ELR (cell line): ENCODE measurements at places on chromosomes 4 and X.

GRCh38 chr4:38914854-38915253 lies 47.2 kb downstream of the FAM114A1 start:
- no peak for DNase-seq

DNA sequence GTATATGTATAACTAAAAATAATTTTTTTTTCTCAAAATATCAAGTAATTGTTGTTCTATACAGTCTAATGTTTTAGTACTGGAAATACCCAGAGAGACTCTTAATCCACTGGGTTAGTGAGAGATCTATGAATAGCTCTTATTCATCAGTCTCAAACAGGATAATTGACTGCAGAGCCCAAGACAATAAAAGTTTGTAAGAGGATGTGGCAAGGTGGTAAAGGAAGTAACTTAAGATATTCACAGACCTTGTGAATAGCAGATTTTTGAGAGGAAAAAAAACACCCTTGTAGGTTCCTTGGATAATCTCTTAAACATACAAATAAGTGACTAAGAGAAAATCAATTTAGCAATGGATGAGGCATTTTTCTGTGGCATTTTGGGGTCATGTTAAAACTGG lies 210.9 kb upstream of the FAM241A start:
- peak; percentile 40 for DNase-seq

- no peak for DNase-seq
These were observed 1331.5 kb upstream of the PABPC4L start for GRCh38 chr4:135533053-135533452.

DNA sequence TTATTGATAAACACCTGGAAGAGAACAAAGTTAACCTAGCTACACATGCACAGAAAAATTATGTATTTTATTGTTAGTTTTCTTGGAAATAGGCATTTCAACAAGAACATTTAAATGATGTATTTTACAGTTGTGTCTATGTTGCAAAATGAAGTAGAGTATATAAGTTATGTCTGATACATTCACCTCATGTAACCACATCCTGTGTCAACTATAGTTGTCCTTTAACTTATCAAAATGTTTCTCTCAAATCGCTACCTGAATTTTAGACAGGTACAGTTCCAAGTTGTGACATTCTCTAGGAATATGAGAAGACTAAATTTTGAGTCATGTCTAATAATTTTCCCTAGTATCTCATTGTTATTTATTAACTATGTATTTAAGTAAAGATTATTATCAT lies 27.2 kb upstream of the TNIP3 start:
- DNase-seq, result no peak

GRCh38 chrX:150649096-150649870 lies 43.9 kb upstream of the MTMR1 start:
- DNase-seq, result peak; percentile 1

GRCh38 chrX:80266979-80267378 lies 153.3 kb upstream of the TENT5D start:
- no peak for DNase-seq

DNA sequence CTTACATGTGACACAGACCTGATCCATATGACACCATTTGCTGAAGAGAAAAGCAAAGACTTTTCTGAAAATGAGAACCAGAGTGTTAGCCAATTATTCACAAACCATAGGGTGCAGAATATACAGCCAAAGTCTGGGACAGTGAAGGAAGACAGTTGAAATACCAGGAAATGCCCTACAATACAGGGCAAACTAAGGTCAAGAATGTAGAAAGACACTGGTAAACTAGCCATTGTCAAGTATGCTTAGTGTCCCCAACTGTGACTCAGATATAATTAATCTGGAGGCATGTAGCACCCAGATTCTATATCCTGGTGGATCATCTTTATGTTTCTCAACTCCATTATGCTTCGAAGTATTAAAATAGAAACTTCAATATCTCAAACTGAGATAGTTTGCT lies 200.9 kb upstream of the FSTL5 start:
- no peak for DNase-seq

DNA sequence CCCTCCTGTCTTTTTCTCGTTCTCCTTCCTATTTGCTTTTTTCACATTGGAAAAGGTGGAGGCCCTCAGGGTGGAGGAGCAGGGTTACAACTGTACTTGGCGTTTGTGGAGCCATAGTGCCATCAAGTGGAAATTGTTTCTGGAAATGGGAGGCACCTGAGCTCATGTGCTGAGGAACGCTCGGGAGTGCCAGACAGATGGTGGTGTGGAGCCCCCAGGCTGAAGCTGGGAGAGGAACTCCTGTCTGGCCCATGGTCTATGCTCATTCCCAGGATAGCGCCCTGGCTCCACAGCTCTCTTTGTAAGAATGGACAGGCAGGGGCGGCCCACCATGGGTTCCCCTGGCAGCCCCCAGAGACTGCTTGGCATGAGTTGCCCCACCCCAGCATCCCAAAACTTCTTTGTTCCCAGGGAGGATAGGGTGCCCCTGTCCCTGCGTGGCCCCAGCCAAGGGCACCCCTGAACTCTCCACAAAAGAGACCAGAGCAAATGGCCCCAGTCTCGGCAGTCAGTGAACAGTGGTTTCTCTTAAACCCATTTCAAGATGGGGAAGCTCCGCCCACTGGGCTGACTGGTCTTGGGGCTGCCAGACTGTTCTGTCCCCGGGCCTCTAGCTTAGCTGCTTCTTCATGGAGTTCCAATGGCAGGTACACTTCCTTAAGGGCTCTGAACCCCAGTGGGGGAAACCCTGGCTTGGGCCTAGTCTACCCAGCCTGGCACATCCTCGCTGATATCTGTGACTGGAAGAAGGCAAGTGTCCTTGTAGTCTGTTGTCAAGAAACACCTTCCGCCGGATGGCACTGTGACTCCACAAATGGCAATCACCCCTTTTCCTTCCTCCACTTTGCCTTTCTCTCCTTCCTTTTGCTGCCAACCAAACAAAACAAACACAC lies 70.1 kb downstream of the NBDY start:
- no peak for DNase-seq

DNA sequence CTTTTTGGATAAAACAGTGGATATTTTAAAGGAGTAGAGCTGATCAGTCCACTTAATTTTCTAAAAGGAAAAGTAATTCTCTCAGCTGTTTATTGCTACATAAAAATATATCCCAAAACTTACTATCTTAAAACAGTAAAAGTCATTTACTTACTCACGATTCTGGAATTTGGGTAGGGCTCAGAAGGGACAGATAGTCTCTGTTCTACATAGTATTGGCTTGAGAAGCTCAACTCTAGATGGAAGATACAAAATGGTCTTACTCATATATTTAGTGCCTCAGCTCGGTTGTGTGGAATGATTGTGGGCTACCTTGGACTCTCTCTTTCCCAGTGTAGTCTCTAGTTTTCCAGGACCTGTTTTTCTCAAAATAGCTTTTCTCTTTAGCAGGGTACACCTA lies 691.5 kb upstream of the POU3F4 start:
- no peak for DNase-seq

DNA sequence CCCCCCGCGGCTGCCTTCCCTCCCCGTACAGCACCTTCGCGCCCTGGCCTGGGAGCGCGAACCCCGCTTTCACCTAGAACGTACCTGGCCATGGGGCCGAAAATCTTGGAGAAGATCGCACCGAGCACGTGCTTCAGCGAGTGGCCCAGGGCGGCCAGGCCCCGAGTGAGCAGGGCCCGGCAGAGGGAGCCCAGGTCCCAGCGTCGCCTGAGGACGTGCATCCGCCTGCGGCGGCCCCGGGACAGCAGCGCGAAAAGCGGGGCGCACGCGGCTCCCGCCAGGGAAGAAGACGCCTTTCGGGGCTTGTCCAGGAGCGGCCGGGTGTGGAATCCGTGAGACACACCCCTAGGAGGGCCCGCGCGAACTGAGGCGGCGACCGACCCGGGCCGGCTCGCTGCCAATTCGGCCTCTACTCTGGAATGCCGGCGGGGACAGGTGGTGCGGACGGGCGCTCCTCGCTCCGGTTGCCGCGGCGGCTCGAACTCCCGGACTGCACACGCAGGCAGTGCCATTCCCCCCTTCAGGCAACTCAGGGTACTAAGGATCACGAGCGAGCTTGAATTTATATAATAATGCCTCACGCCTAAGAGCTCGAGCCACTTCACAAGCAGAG lies at the start of gene HS6ST2:
Gene HS6ST2 (minus strand): TSS at position 539 of the 613 bp plus-strand sequence.
- no peak for DNase-seq

DNA sequence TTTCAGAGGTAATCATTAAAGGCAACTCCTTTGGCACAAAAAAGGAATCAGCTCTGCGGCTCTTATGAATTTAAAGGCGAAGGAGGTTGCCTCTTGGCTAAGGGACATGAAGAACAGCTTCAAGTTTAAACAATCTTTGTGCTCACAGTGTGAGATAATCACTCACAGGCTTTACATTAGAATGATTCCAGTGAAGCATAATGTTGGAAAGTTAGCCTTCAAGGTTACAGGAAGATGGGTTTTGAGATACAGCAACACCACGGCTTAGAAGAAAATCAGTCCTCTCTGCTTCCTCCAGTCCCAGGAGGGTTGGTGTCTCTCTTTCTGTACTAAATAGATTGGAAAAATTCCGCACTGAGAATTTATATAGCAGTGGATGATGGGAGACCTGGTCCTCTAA lies 11.6 kb upstream of the SCD5 start:
- no peak for DNase-seq

DNA sequence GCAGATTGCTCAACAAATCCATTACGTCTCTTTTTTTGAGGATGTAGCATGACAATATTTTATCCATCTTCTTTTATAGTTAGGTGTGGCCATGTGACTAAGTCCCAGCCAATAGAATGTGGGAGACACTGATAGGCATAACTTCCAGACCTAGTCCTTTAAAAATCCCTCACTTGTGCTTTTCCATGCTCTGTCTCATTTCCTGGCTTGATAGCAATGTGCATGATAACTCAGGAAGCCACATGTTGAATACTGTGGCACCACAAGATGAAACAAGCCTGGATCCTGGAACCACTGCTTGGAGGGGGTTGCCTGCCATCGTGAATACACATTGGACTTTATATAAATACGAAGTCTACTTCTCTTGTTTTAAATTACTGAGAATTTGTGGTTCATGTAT lies 184.0 kb upstream of the NEIL3 start:
- no peak for DNase-seq

GRCh38 chr4:1137063-1137776 lies 23.9 kb upstream of the RNF212 start:
- DNase-seq, result no peak

- DNase-seq, result no peak
These were observed 16.5 kb upstream of the CYBB start for GRCh38 chrX:37763400-37763799.

DNA sequence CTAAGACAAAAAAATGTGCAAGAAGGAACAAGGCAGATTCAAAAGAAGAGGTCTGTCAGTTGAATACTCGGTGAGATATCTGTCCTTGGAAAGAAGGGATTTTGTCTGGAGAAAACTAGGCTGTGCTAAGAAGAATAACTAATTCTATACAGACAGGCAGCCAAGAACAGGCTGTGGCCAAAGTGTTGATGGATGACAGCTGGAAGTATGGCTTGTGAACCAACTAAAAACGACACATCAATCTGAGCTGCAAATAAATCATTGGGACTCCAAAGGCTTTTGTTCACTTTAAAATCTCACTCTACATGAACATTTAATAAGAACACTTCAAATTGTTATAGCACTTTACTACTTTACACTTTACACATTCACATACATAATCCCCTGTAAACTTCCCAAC lies 70.5 kb upstream of the IGSF1 start:
- no peak for DNase-seq

DNA sequence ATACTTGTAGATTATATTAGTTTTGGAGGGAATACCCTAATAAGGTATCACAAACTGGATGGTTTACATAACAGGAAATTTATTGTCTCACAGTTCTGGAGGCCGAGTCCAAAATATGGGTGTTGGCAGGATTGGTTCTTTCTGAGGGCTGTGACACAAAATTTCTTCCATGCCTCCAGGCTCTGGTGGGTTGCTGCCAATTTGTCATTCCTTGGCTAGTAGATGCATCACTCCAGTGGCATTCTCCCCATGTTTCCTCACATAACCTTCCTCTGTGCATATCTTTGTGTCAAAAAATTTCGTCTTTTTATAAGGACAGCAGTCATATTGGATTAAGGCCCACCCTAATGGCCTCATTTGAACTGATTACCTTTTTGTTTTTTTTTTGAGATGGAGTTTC lies 49.3 kb downstream of the APELA start:
- DNase-seq, result peak; percentile 47

- DNase-seq, result no peak
These were observed at the start of gene PDGFRA for GRCh38 chr4:54228961-54229501. Gene PDGFRA, plus strand, starts transcription at chr4:54229293. Its CDS starts 29,476 bp downstream, at chr4:54258769.
